ENCODE measurements at places on chromosomes 11 and 22.
A peak's percentile ranks its signal among the peaks of the same experiment; 100 is the strongest.

DNA sequence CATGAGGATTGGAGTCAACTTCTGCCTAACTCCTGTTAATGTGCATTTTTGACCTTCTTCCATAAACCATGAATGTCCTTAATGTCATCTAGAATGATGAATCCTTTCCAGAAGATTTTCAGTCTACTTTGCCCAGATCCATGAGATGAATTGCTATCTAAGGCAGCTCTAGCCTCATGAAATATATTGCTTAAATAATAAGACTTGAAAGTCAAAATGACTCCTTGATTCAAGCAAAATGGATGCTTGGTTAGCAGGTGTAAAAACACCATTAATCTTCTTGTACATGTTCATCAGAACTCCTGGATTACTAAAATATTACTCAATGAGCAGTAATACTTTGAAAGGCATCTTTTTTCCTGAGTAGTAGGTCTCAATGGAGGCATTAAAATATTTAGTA, 238.5 kb upstream of the ZC3H12C start:
- DNase-seq: no peak

DNA sequence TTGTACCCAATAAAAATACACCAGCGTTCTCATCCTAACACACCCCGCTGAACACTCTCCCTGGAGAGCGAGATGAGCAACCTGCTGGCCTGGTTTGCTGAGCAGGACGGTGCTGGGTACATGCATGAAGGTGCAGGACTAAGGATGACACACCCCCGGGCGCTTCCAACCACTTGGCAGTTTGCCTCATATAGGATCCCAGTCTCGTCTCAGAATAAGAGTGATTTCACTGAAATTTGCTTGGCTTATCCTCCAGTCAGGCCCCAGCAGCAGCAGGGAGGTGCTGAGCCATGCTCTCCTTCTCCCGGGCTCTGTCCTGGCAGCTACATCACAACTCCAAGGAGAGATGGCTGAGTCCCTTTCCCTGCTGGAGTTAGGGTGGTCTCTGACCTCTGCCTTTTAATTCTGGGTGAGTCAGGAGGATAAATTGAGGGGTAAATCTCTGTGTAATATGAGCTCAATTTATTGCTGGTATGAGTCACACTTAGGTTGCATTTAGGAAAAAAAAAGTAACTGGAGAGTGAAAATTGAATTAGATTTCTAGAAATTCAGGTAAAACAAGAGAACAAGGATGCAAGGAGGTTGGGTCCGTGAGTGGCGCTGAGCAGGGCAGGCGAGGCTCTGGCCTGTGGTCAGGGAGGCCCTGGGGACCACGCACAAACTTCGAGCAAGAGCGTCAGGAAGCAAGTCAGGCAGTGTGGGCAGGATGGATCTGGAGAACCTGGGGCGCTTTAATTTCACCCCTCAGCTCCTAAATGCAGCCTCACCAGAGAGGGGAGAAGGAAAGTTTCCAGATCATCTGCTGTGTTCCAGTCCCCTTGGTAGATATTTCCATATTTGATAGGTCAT, 974.0 kb downstream of the TBC1D22A start:
- DNase-seq: no peak

GRCh38 chr22:22242488-22242887, 2.1 kb upstream of the VPREB1 start:
- DNase-seq: no peak

DNA sequence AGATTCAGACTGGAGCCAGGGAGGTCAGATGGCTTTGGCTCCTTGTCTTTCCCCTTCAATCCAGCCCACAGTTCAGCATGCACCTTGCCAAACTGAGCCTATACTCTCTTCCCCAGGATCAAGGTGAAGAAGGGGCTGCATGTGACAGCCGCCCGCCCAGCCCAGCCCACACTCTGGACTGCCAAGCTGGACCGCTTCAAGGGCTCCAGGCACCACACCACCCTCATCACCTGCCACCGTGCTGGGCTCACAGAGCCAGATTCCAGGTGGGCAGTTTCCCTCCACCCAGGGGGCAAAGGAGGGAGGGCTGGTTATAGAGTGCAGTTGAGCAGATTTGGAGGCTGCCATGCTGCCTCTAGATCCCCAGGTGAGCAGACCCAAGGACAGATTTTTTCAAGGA, 6.1 kb downstream of the TMEM132A start:
- DNase-seq: no peak

DNA sequence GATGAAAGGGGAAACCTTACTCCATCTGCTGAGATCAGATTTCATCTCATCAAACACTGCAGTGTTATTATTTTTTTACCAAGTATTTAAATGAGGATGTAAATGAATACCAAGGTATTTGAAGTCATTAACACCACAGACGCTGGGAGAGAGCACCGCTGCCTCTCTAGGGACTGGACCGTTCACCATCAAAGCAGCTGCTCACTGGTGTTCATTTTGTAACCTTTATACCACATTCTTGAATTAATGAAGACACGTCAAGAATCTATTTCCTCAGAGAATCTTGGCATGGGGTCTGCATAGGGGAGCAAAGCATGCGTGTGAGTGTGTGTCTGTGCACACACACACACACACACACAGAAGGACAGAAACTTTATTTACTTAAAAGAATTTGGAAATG, 15.6 kb downstream of the SIAE start:
- DNase-seq: no peak

GRCh38 chr11:8930456-8931175, 2.1 kb downstream of the C11orf16 start:
- no peak for DNase-seq

- no peak for DNase-seq
These were observed 6.7 kb downstream of the PLAAT2 start for GRCh38 chr11:63556404-63557013.

- no peak for DNase-seq
These were observed 22.0 kb downstream of the ZNF202 start for GRCh38 chr11:123719452-123719851.

DNA sequence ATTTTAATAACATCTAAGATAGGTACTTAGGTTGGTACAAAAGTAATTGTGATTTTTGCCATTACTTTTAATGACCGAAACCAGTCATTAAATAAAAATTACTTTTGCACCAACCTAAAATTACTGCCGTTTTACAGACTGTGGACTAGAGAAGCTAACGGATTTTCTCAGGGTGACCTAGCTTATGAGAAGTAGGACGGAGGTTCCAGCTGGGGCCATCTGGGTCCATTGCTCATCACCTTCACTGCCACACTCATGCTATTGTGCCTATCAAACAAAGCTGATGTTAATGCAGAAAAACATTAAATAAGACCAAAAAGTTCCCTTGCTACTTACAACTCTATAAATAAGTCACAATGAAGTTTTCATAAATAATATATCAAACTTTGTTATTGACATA, 38.9 kb downstream of the GRIA4 start:
- no peak for DNase-seq

DNA sequence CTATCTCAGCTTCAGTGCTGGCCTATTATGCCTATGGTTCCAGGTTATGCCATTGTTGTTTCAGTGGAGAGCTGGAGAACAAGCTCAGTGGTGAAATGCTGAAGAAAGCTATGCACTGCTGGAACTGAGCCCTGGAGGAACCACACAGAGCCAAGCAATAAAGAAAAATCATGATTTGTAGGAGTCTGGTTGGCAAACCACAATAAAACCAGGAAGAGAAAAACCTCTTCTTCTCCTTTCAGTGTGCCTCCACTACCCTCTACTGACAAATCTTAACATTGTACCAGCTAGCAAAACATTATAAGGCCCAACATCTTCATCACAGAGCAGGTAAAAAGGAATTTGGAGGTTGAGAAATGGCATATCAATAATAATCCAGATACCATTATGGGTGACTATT, 5.3 kb downstream of the OR51F2 start:
- no peak for DNase-seq

GRCh38 chr11:118876286-118876685, 7.4 kb upstream of the CXCR5 start:
- DNase-seq: no peak

DNA sequence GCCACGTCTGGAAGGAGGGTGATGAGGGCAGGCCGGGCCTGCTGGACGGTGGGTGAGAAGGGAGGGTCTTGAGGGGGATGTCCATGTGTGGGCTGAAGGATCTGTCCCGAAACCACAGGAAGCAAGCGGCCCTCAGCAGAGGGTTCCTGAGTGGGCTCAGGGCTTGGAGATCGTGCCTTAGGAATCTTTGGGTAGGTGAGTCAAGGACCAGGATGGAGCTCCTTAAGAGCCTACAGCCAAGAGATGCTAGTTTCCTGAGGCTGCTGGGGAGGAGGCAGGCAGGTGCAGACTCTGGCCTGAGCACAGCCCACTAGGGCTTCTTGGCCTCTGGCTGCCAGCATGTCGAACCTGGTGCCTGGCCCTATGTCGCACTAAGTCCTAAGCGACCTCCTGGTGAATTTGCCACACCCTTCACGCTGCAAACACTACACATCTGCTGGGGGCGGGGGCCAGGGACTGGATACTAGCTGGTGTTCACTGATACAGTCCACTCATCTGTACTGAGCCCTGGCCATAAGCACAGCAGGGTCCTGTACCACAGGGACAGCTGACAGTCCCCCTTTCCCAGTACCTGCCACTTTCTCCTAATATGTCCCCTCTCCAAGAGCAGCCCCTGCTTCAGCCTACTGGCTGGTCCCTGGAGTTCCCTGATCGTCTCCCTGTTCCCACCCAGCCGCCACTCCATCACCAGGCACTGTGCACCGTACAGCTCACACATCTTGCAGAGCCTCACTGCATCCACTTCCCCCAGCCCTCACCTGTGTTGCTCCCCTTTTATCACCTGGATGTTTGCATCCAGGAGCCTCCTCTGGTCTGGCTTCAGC, 19.5 kb downstream of the GNAZ start:
- DNase-seq: no peak

- no peak for DNase-seq
These were observed 95.6 kb downstream of the TSPAN18 start for GRCh38 chr11:44822369-44822768.

DNA sequence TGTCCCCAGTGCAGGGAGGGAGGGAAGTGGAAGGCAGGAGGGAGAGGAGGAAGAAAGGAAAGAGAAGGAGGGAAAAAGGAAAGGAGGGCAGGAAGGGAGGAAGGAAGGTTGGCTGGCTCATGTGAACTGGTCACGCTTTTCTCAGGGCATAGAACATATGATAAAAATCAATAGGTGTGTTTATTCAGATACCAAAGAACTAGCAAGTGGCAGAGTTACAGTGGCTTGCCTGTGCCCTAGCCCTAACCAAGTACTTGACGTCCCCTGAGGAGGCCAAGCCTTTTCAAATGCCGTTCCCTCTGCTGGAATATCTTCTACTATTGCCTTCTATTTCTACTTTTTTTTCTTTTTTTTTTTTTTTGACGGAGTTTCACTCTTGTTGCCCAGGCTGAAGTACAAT, 33.5 kb downstream of the CHRDL2 start:
- no peak for DNase-seq

DNA sequence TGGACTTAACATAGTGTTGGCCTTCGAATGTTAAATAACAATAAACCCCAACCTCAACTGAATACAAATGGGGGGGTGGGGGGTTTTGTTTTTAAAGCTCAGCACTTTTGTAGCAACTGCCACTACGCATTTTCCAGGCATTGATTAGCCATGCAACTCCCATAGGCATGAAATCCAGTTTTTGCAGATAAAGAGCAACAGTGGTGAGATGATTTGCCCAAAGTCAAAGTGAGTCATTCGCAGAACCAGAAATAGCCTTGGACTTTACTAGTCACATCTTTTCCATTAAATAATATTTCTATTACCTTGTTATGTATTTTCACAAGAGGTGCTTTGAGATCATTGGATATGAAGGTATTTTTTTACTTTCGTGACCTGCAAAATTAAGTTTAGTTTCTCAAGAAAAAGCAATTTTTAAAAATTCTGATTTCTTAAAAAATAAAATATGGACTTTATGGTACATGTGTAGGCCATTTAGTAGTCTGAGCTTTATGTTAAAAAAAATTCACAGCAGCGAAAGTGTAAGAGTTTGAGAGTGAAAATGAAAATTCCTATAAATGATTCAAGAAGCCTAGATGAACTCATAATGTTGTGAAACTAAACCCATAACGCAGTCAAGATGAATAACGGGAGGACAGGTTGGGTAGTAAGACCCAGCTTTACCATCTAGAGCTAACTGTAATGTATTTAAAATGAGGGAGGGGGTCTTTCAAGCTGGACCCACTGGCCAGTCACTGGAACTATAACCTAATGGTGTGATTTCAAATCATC, 1.9 kb upstream of the PHF21A start:
- DNase-seq: peak; percentile 27

GRCh38 chr11:104853276-104853675, 45.0 kb downstream of the CASP12 start:
- no peak for DNase-seq
